ENCODE measurements at places on chromosomes 11 and 22.

- DNase-seq = no peak
These were observed 2.3 kb upstream of the CRYBB3 start for GRCh38 chr22:25197340-25197739.

DNA sequence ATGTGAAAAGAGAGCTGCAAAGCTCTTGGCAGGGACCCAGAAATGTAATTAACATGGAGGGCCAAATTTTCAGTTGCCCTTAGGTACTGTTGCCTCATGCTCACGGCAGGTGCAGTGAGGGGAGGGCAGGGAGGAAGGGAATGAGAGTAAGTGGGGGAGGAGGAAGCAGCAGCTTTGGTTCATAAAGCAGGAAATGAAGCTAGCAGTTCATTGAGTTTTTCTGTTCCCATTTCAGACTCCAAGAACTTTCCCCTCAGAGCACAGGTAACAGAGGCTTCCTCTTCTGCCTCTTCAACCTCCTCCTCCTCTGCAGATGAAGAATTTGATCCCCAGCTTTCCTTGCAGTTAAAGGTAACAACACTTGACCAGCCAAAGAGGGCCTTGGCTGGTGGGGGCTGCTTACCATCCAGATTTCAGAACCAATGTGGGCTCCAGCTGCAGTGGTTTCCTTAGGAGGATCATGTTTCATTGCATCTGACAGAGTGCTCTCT is 57.9 kb upstream of the PARVA start:
- DNase-seq = peak; percentile 91

DNA sequence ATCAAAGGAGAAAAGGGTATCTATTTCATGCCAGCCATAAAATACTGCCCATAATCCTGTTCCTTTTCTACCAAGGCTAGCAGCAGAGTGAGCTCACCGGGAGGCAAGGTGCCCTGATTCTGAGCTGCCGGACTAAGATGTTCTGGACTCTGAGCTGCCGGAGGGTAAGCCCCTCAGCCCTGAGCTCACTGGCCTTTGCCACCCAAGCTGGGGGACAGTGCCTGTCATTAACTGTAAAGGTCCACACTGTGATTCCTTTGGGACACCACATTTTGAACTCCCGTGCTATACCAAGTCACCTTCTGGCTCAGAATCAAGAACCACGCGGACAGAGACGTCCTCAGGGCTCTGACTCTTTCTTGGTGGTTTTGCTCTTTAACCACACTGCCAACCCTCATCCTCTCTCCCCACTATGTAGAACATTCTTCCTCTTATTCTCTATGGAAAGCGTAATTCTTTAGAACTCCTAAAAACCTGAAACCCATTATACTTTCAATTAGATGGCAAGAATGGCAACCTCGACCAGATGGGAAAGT is 88.4 kb upstream of the BID start:
- DNase-seq = no peak

GRCh38 chr11:110069158-110069737 is 23.9 kb upstream of the ZC3H12C start:
- DNase-seq = no peak

DNA sequence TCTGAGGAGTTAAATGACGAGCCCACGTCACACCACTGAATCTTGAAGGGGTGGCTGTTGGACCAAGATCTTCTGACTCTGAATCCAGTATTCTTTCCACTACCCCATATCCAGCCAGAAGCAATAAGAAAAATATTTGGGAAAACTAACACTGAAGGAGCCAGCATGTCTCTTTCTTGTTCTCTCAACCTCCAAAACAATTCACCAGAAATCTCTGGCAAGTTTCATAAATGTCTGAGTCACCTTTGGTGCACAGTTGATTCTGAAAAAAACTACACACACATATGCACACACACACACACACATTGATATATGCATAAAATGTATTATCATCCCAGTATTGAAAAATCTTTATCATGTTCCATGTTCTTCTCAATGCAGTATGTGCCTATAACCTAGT is 104.3 kb upstream of the BLID start:
- DNase-seq = no peak

GRCh38 chr11:63907063-63907462 is 9.9 kb downstream of the RCOR2 start:
- DNase-seq = no peak

GRCh38 chr22:32661737-32662586 is 139.5 kb upstream of the TIMP3 start:
- DNase-seq = no peak

DNA sequence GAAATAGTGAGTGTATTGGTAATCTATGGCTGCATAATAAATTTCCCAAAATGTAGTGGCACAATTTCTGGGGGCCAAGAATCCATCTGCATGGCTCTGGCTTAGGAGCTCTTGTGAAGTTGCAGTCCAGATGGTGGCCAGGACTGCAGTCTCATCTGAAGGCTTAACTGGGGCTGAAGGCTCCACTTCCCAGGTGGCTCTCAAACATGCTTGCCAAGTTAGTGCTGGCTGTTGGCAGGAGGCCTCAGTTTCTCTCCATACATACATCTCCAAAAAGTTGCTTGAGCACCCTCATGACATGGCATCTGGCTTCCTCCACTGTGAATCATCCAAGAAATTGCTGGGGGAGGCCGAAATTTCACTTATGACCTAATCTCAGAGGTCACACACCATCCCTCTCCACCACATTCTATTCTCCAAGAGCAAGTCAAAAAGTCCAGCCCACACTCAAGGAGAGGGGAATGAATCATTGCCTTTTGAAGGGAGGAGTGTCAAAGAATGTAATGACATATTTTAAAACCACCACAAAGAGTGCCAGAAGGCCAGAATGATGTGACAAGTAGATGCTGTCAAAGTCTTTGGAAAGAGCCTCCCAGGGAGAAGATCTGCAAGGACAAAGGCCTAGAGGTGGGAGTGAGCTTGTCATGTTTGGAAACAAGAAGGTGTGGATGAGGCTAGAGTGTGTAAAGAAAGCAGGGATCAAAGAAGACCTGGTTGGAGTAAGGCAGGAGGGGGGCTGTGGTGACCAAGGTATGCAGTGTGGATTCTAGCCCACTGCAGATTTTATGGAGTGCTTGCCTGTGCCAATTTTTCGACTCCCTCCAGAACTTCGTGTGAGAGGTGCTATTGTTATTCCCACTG is 566.2 kb downstream of the MIAT start:
- DNase-seq = no peak

GRCh38 chr11:94662065-94662779 is 95.1 kb downstream of the PIWIL4 start:
- no peak for DNase-seq

DNA sequence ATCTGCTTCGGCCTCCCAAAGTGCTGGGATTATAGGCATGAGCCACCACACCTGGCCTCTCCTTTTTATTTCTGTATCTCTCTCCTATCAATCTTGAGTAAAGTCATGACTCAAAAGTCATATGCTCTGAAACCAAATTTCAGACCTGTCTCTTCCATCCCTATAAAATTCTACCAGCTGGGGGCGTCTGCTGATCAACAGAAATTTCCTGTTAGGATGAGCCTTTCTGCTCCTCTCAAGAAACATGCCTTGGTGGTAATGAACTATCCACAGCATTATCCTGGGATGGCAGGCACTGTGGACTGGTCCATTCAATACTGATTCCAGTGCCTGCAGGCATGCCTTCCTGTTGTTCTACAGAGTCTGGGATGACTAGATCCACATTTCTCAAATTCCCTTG is 472.6 kb downstream of the NELL1 start:
- DNase-seq = no peak

DNA sequence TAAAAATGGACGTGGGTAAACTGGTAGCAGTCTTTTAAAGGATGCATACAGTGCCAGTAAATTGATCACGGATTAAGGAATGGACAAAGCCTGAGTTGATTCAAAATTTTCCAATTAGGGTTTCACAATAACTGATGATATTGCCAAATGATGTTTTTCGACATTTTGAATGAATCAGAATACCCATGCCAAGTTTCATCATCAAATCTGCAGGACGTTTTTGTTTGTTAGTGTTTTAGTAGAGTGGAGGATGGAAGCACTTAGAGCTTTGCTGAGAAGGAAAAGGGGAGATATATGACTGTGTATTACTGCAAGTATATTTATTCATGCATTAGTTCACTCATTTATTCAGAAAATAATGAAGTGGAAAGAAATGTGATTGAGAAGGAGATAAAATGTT is 78.3 kb downstream of the SLC17A6 start:
- no peak for DNase-seq

DNA sequence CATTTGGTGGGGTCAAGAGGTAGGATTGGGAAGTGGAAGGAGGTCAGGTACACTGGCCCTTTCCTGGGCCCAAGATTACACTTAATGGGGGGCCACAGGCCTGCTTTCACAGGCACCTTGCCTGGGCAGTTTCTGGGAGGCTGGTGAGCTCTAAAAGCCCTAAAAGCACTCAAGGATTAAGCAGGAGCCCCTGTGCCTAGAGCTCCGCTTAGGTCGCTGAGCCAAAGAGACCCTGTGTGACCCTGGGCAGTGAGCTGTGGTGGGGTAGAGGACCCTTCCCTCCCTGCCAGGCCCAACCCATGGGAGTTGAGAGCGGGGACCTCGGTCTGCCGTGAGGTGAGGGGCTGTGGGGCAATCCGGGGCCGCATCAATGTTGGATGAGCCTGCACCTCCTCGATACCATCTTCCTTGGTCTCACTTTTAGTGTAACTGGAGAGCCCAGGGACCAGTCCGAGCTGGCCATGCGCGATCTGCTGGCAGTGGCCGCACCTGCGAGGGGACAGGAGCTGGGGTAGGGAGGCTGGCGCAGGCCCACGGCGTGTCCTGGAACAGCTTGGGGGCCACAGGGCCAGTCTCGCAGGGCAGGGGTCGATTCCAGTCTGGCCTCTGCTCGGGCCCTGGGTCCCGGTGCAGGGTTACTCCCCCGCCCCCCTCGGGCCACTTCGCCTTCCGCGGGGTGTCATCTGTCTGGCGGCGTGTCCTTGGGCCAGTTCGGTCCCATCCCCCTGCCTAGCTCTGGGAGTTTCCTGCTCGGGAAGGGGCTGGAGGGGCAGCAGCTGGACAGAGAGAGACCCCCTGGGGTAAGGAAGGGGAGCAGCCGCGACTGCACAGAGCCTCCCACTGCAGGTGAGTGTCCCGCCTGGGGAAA is 44.3 kb downstream of the EIF3F start:
- DNase-seq = no peak

GRCh38 chr11:41955066-41955465 is 495.6 kb upstream of the LRRC4C start:
- no peak for DNase-seq

DNA sequence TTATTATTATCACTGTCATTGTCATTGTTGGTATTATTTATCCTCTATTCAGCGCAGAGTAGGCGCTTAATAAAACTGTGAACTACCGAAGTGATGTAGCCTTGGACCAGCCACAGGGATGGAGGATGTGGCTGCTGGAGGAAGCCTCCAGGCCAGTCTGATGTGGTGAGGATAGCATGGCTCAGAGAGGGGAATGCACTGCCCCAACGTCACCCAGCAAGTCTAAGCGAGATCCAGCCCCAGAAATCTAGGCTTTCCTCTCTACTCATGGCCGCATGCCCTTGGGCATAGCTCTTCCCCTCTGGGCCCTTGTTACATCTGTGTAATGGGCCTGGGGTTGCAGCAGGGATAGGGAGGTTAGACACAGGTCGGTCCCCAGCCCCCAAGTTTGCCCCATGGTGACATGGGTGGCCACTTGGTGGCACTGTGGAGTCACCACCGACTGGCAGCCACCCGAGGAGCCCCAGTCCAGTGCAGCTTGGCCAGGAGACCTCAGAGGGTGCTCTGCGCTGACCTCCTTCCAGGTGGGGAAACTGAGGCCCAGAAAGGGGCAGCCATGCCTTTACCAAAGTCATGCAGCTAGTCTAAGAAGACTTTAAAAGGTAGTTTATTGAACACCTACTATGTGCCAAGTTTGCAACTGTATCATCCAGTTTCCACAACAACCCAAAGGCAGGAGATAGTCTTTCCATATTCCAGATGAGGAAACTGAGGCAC is 395.7 kb downstream of the MN1 start:
- DNase-seq = no peak

DNA sequence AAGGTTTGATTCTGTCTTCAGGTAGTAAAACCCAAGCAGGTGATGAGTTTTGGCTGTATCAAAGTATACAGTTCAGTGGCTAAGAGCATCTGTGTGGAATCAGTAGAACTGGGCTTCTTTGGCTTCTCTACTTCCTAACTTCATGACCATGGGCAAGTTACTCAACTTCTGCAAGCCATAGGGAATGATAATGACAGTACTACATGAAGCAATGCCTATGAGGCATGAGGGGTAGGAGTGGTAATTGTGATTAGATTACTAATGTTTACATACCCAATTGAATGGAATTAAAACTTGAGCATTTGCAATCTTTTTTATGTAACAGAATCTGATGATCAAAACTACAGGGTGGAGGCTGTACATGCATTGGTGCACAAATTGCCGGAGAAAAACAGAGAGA is 164.3 kb downstream of the PGR start:
- DNase-seq = no peak

DNA sequence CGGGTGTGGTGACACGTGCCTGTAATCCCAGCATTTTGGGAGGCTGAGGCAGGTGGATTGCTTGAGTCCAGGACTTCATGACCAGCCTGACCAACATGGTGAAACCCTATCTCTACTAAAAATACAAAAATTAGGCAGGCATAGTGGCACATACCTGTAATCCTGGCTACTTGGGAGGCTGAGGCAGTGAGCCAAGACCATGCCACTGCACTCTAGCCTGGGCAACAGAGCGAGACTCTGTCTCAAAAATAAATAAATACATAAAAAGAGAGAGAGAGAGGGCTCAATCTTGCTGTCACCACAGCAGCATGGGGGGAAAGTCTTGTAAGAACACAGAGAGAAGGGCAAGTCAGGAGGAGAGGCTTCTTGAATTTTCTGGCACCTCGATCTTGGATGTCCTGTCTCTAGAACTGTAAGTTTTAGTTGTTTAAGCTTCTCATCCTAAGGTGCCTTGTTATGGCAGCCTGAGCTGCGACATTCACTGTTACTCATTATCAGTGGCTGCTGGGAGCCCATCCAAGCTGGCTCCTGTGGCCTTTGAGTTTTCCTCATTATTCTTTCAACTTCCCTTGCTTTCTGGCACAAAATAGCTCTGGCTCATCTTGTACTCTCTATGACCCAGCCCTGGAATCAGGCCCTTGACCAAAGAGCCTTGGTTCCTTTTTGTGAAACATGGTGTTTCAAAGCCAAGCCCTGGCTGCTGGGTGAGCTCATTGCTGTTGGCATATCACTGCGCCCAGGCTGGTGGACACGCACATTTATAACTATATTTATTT is 8.0 kb upstream of the PSMC3 start:
- DNase-seq = no peak

DNA sequence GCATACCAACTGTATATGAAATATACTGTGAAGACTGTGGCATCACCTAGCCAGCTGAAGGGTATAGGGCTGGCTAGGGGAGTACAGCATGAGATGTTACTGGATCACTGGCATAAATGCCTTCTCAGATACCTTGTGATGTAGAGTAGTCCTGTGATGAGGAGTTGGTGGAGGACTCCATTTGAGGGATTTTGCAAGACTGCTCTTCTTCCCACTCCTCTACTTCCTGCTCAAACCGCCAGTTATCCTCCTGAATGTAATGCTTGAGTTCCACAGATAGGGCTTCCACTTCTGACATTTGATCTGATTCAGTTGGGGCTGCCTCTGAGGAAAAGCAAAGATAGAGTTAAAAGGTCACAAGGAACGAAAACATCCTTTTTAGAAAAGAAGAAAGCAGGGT is 29.3 kb downstream of the CLDN25 start:
- no peak for DNase-seq
